Hematopoietic multipotent progenitor cell (in vitro differentiated cells): ENCODE measurements at places on chromosomes 2 and 18. TPM values are rescaled to one million over a fixed set of nuclear protein-coding genes. Genes with fewer than 3 reads are reported as not detected.

GRCh38 chr2:189300916-189301315 lies 121.4 kb upstream of the COL5A2 start:
- no peak for DNase-seq

- no peak for DNase-seq
Observed at GRCh38 chr18:53534695-53535094, 689.8 kb downstream of the MBD2 start.

- no peak for DNase-seq
Observed at GRCh38 chr2:31033032-31033431, 105.2 kb downstream of the GALNT14 start.

DNA sequence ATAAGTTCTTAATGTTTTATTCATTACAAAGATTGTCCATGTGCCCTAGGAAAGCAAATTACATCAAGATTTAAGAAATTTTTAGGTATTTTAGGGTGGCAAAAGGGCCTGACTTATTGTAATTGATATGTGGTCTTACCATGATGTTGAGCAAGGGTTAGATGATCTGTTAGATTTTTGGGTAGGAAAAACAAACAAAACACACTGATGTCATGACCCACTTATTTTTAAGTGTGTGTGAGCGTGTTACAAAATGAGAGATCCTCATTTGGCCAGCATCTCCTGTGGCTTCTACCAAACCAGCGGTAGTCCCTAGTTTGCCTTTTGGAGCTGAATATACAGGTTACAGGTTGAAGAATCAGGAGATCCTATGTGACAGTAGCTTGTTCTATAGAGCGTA lies 89.8 kb upstream of the ITGB6 start:
- no peak for DNase-seq

GRCh38 chr2:47697000-47697601 lies 85.8 kb upstream of the MSH6 start:
- no peak for DNase-seq

DNA sequence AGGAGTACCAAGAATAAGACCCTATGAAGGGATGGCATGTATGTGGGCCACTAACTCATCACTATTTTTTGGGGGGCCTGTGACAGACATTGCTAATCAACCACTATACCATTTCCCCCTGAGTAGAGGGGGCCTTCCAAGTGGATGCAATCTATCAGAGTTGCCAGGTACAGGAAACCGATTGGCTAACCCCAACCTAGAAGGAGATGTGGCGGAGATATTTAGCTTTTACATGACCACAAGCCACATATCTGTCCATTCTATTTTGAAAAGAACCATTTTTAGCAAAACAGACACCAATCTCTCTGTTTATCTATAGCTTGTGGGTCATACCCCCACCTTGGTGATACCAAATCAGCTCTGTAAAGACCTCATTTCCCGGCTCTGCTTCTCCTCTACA lies 51.0 kb downstream of the PAX8 start:
- no peak for DNase-seq

GRCh38 chr2:182240862-182241371 lies 185.9 kb downstream of the PDE1A start:
- DNase-seq, result peak; percentile 77

- DNase-seq, result no peak
Observed at GRCh38 chr2:99660616-99661406, 171.0 kb upstream of the REV1 start.

Gene MYO3B
- total RNA-seq, result under 0.01 TPM

Gene SRD5A2
- not detected for total RNA-seq

Gene DSG1
- not detected for total RNA-seq
